GM18507 (cell line): ENCODE measurements at places on chromosomes 6 and 20.

- DNase-seq = no peak
These were observed 105.9 kb downstream of the ADGRB3 start for GRCh38 chr6:68740828-68741500.

- no peak for DNase-seq
These were observed 34.1 kb upstream of the TIAM2 start for GRCh38 chr6:154960854-154961530.

- no peak for DNase-seq
These were observed 26.8 kb downstream of the SLC16A10 start for GRCh38 chr6:111114087-111114443.

DNA sequence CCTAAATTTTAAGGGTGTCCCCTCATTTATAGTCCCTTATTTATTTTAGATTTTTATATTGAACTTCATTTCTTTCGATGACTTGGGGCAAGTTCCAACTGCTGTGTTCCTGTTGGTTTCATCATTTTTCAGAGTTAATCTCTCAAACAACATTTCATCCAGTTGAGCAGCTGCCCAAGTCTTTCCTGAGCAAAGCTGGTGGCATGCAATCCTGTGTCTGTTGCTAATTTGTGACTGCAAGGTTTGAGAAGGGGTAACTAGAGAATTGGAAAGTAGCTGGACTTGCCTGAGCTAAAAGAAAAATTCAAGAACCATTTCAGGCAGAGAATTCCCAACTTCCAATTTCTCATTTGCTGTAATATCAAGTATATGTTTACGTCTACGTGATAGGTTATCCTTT lies 881.5 kb upstream of the SLC35B3 start:
- no peak for DNase-seq

DNA sequence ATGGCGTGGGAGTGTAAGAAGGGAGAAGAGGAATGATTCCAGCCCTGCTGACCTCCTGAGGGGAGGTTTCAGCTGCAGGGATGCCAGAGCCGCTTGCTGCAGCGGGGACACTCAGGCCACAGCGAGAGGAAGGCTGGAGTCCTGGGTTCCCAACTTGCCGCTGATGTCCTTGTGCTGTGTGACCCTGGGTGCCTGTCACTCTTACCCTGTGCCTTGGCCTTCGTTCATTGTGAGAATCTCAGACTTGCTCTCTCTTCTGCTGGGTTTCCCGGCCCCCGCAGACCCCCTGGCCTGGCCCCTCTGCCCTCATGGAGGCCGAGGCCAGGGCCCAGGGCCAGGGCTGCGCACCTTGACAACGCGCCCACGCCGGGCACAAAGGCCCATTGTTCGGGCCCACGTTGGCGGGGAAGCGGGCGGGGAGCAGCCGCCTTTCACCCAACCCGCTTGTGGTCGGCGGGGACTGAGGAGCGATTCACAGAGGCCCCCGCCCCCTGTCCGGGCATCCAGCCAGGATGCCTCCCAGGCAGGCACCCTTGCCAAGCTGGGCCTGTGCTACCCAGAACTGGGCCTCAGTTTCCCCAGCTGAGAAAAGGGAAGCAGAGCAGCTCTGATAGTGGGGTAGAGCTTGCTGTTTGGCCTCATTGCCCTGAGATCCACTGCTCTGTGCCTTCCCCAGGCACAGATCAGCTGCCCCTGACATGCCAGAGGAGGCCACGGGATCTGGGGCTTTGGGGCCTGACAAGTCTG lies 52.4 kb downstream of the CEBPB start:
- DNase-seq = no peak

DNA sequence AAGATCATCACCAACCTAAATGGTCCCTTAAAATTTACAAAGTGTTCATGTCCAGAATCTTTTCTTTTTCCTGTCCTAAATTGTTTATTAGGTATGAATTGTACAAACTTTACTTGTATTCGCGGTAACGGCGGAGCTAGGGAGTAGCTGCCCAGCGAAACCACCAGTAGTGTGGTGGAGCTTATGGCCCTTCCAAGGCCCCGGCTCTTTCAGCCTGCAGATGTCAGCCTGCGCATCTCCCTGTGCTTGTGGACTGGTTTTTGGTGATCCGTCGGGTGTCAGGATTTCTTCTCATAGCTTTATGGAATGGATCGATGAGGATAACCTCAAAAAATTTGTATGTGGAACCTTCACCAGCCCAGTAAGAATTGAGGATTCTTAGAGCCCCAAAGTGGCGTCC lies 27.2 kb upstream of the ENPP1 start:
- no peak for DNase-seq

GRCh38 chr6:127403636-127404035 lies 55.6 kb downstream of the KIAA0408 start:
- no peak for DNase-seq

DNA sequence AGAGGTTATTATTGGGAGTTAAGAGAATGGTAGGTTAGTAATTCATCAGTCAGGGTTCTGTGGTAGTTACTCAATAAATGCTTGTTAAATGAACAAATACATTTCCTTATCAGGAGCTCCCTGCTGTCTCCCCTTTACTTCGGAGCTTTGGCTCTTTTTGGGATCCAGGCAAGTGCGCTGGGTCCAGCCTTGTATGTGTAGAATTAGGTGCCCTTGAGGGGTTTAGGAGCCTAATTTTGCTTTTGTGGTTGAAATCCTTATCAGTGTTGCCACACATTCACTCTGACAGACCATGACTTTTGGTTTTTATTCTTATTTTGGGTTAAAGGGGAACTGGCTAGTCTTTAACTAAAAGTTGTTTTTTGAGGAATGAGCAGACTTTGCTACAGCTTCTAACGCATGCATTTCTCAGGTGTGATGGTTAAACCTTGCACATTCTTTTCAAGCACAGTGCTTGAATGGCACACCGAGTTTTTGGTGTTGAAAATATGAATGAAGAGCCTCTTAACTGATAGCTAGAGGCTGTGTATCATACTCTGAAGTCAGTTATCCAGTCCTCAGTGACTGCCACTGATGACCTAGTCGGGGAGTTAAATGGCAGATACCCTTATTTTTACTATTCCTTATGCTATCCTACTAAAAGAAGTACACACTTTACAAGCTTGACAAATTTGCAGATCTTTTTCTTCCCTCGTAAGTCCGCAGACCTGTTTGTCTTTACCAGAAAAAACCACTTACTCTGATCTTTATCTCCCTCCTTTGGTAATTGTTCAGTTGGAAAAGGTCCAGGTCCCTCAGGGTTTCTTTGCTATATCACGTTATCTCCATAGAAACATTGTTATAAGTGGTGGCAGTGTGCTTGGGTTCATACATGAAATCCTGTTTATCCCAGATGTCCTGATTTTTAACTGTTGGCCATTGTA lies 50.7 kb upstream of the PLCG1 start:
- DNase-seq = no peak

DNA sequence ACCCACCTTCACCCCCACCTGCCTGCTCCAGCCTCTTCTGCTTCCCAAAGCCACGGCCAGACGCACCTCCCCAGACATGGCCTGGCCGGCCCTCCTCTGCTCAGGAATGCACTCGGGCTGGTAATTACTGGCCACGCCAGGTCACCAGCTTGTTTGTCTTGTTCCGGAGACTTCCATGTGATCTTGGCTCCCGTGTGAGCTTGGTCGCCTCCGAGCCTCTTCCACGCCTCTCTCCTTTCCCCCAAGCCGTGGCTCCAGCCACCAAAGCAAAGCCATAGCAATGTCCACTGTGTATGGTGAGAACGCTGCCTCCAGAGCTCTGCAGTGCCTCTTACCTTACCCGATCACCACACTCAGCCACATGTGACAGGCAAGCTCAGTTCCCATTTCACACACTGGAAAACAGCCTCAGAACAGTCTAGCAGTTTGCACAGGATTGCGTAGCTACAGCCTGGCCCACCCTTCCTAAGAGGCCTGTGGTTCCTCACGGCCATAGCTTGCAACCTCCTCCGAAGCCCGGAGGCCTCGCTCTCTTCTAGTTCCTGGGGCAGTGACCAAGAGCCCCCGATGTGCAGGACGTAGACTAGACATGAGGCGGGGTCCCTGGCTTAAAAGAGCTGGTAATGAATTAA lies 48.1 kb upstream of the AFDN start:
- DNase-seq = no peak

GRCh38 chr6:99119109-99120031 lies 171.6 kb upstream of the FBXL4 start:
- no peak for DNase-seq

- DNase-seq = no peak
These were observed 51.3 kb downstream of the ARFGEF2 start for GRCh38 chr20:48972816-48973215.

DNA sequence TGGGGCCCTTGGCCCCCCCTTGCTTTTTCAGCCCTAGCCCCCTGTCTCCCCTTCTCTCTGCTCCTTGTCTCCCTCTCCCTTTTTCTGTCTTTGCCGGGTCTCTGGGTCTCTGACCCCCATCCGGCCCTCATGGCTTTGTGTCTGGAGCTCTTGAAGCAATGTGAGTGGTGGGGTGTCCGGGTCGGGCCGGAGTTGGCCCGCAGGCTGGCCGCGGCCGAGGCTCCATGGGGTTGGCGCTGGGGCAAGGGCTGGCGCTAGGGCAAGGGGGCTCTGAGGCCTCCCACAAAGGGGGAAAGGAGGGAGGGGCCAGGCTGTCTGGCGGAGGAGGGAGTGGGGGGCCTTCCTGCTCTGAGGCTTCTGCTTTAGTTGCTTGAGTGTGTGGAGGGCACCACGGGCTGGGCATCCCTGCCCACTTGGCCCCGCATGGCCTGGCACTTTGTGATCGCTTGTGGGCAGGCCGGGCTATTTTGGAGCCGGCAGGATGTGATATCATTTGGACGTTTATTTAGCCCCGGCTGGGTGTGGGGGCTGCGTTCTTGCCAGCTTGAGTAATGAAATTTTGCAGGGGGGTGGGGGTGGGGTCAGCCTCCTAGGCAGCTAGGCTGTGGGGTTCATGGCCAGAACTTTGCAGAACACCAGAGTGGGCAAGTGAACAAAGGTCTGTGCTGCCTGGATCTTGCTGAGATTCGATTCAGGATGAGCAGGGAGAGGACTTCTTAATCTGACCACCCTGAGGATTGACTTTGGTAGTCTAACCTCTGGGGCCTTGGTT lies 78.7 kb upstream of the MYL9 start:
- DNase-seq = no peak

DNA sequence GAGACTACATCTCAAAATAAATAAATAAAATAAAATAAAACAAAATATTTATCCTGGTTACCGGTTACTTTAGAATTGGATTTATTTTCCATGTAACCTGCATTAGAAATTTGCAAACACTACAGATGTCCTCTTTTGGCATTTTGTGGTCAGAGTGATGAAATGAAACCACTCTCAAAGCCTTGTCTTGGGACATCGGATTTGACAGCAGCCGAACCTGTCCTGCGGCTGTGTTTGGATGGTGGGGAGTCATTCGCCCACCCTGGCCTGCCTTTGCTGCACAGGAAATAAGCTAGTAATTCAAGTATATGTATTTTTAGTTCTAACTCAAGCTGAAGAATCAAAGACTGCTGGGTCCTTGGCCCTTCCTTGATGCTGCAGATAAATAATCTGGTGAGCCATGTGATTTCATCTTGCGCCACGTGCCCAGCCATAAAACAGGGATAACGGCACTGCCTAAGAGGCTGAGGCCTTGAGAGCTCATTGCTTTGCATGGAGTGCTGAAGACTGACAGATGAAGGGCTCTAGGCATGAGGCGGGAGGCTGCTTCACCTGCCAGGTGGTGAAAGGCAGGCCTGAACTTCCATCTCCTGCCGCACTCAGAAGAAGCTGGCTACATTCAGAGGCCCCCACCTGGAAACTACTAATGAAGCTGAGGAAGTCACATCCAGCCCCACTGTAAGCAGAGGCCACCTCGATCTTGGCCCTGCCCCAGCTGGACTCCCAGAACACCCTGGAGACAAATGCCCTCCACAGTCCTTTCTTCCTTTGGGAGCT lies 76.9 kb downstream of the NOL4L start:
- no peak for DNase-seq

DNA sequence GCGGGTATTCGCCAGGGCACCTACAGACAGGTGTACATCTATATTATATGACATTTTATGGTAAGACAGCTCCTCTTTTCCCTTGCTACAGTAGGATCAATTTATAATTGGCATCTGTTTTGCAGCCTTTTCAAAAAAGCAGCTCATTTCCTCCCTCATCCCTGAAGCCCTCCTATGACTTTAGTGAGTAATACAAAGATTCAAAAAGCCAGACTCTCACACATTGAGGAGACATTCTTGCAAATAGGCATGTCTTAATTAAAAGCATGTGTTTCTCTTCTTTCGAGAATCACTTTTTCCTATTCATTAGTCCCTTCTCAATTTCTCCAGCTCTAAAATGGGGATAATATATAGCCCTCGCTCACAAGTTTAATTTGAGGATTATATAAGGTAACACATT lies 283.4 kb downstream of the TBC1D7 start:
- DNase-seq = no peak

- DNase-seq = no peak
These were observed 5.6 kb downstream of the TOP1 start for GRCh38 chr20:41034239-41034638.

GRCh38 chr20:19549896-19550295 lies 208.2 kb upstream of the RIN2 start:
- no peak for DNase-seq

GRCh38 chr6:3318226-3318625 lies 59.5 kb downstream of the PSMG4 start:
- DNase-seq = no peak

- DNase-seq = no peak
These were observed 2.0 kb downstream of the ATXN1 start for GRCh38 chr6:16759181-16759645.

GRCh38 chr20:38350879-38351775 lies 4.8 kb downstream of the LBP start:
- DNase-seq = no peak

GRCh38 chr20:21702553-21703470 lies 2.7 kb upstream of the PAX1 start:
- no peak for DNase-seq

DNA sequence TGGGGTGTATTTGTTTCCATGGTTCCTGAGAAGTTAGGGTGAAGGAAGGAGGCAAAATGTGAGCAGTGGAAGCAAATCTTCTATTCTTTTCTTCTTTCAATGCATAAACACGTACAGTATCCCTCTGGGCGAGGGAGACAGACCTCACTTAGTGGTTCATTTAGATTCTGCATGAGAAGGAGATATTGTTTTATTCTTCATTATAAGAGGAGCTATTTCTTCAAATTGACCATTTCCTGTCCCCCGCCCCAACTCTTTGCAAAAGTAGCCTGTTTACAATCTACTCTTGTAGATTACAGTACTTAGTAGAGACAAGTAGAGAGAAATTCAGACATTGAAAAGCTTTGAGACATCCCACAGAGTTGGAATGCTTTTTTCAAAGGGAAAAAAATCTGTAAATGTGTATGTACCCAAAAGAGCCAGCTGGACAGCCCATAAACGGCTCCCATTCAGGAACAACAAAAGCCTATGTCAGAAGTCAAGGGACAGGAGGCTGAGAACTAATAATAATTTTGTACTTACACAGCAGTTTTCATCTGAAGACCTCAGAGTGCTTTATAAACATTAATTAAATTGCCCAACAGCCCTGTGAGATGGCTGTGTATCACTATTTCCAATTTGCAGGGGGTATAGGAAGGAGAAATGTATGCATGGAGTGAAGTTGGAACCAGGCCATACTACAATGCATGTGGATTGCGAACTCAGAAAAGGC lies 23.9 kb downstream of the CD83 start:
- DNase-seq = no peak

DNA sequence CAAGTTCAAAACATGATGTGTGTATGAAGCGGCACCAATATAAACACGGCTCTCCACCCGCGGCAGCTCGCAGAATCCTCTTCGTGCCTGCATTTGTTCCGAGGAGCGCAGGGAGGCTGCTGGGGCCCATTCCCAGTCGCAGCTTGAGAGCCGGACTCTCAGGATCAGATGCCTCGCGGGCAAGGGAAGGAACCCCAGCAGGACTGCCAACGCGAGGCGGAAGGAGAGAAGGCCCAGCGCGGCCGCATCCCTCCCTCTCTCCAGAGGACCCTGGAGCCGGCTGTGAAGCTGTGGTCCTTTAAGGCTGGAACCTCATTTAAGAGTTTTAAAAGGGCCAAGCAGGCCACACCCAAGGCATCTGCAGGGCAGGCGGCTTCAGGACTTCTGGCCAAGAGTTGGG lies 44.2 kb upstream of the ZBP1 start:
- no peak for DNase-seq
